ENCODE measurements at places on chromosomes 2 and 18.

GRCh38 chr2:12710301-12710700 lies 6.4 kb upstream of the TRIB2 start:
- no peak for DNase-seq

GRCh38 chr18:34342960-34343359 lies 118.2 kb upstream of the NOL4 start:
- no peak for DNase-seq

GRCh38 chr2:95345081-95345562 lies 48.0 kb downstream of the KCNIP3 start:
- no peak for DNase-seq

DNA sequence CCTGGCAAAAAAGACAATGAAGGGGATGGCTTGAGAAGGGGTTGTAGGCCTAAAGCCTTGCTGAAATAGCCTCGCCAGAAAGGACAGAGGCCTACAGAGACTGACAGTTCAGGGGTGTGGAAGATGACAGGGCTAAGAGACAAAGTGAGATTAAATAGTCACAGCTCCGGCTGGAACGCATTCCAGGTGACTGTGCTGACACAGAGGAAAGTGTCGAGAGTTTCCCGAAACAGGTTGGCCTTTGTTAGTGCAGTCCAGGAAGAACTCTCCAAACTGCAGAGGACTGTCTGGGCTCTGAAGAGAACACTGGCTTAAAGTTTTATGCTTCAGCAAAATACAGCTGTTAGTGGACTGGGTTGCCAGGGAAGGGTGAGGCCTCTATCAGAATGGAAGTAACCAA lies 52.8 kb downstream of the METTL4 start:
- DNase-seq = no peak

GRCh38 chr18:63763831-63764600 lies 11.2 kb upstream of the SERPINB7 start:
- DNase-seq = no peak

DNA sequence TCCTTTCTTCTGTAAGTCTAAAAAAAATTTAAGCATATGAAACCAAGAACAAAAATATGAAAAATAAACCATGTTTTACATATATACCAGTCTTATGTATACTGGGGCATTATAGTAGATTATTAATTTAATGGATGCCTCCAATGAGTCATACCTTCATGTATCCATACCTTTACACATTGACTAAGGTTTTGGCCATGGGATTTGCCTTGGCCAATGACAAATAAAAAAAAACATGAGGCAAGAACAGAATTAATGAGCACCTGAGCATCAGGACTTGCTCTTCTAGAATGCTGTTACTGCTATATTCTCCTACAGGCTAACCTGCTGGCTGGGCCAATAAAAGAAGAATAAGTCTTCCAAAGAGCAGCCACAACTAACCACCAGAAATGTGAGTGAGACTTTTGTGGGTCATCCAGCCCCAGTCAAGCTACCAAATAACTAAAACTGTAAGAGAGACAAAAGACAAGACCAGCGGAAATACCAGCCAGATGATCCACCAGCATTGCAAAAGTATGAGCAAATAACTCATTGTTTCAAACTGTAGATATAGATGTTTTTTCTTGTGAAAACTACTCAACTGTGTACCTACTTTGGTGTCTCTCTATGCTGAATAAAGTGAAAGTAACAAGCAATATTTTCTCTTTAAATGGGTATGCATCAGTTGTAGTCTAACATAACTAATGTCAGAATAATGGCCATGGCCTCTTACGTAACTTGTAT lies 749.6 kb upstream of the VRK2 start:
- no peak for DNase-seq

DNA sequence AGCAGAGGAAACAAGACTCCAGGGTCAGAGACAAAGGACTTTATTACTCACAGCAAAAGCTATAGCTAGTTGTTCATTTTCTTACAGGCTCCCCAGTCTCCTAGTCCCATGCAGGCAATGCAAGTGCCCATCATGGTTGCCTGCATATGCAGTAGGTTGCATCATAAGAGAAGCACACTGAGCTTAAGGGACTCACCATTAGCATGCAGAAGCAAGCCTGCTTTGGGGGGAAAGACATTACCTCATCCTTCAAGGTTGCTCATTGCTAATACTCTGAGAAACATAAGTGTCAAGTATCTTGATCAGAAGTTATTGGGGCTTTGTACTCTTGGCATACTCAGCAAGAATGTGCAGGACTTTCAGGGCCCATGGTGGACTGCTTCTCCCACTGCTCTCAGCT lies 114.6 kb upstream of the CCDC68 start:
- DNase-seq = no peak

- no peak for DNase-seq
Observed at GRCh38 chr2:232309592-232309991, 69.0 kb upstream of the ALPP start.

GRCh38 chr2:126950504-126950903 lies 51.8 kb downstream of the TEX51 start:
- DNase-seq = peak; percentile 36

- no peak for DNase-seq
Observed at GRCh38 chr2:658426-658825, 18.8 kb downstream of the TMEM18 start.

DNA sequence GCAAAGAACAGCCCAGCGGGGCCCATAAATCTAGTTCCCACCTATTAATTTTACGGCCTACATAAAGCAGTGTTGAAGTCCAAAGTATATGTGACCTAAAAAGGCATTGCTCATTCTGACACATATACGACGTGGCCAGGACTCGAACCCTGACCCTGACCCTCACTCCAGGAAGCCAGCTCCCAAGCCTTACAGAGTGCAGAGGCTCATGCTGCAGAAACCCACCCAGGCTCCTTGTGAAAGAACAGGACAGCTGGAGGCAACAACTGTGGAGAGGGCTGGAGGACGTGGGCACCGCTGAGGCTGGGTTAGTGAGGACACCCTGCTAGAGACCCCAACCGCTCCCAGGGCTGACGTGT lies 221.6 kb downstream of the CYP26B1 start:
- DNase-seq = no peak

DNA sequence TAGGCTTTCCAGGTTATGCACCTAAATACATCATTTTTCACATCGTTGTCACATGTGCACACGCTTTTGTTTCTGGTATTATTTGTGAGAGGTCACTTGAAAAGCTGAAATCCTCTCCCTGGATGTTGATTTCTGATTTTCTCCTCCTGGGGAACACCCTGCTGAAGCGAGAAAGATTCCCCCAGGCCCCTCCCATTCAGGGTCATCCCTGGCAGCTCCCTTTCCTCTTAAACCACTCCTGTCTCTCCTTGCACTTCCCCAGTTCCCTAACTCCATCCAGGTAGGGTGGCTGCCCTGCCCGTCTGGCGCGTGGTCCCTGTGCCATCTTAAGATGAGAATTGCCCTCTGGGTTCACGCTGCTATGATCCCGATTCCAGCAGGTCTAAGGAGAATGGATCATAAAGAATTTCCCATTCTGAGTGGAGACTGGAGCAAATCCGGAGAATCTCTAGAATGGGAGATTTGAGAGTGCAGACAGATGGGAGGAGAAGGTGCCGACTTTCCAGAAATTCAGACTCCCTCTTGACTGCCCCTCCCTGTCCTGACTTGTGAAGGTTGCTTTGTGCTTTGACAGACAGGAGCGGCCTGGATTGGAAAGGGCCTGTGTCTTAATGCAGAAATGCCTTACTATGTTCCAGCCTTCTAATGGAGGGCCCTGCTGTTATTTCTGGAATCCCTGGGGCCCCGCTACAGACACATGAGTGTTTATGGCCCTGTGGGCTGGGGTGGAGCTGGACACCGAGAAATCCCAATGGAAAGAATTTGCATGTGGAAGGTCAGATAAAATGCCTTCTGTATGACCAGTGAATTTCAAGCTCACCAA lies 1.3 kb upstream of the YWHAQ start:
- no peak for DNase-seq

GRCh38 chr18:45276878-45277277 lies 338.4 kb upstream of the SLC14A2 start:
- no peak for DNase-seq

- no peak for DNase-seq
Observed at GRCh38 chr2:187435756-187436155, 12.3 kb downstream of the CALCRL start.

GRCh38 chr2:146437712-146438111 lies 1407.1 kb upstream of the ACVR2A start:
- DNase-seq = no peak

DNA sequence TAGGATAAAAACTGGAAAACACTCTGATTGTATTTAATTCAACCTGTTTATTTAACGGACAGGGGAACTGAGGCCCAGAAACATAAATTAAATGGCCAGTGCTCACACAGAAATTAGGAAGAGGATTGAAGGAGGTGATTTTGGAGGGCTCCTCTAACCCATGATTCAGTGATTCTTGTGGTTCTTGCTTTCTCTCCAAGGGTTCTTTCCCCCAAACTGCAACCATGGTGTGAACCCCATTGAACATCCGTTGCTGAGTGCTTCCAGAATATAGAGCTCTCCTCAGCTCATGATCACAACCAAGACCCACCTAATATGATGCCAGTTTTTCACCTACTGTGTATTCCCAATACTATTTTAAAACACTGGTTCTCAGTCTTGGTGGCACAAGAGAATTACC lies 41.4 kb downstream of the BMP10 start:
- DNase-seq = no peak

- DNase-seq = peak; percentile 39
Observed at GRCh38 chr2:144660518-144661316, 140.8 kb upstream of the ZEB2 start.

GRCh38 chr2:80311304-80311703 lies 6.8 kb upstream of the LRRTM1 start:
- DNase-seq = no peak

DNA sequence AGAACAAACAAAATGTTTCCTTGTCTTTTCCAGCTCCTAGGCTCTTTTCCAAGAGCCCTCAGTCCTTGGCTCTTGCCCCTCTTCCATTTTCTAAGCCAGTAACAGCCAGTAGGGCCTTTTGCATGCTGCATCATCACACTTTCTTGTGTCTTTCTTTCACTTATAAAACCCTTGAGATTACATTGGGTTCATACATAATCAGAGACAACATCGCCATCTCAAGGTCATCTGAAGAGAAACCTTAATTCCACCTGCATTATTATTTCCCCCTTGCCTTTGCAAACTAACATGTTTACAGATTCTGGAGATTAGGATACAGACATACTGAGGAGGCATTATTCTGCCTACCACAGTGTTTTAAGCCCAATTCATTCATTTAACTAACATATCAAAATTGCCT lies 697.3 kb downstream of the TRIB2 start:
- peak; percentile 52 for DNase-seq

DNA sequence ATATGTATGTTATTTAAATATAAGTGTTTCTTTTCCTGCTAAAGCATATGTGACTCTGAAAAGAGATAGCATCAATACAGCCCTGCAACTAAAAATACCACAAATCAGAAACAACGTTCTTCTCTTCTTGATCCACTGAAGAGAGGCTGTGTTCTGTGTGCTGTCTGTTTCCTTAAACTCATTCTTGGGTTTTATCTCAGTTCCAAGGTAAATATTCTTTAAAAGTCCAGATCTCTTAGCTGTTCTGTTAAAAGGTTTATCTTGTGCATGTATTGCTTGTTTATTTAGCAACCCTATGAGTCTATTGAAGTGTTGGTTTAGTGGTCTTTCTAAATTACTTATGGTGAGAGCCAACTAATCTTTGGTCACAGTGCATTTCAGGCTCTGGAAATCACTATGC lies 173.3 kb upstream of the NT5C1B start:
- no peak for DNase-seq

DNA sequence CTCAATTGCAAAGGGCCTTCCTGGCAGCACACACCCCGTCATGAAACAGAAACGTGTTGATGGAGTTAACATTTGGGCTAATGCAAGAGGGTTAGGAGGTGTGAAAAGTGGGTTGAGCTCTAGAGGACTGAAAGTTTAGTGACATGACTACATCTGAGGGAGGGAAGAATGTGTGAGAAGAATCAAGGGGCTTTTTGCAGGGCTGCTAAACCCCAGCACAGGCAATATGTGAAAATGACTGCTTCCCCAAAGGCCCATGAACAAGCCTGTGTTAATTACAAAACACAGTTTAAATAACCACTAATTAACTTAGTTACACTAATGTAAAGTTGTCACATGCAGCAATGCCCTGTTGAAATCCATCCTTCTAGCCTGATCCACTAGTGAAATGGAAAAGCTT lies 63.4 kb upstream of the PEX13 start:
- DNase-seq = no peak

DNA sequence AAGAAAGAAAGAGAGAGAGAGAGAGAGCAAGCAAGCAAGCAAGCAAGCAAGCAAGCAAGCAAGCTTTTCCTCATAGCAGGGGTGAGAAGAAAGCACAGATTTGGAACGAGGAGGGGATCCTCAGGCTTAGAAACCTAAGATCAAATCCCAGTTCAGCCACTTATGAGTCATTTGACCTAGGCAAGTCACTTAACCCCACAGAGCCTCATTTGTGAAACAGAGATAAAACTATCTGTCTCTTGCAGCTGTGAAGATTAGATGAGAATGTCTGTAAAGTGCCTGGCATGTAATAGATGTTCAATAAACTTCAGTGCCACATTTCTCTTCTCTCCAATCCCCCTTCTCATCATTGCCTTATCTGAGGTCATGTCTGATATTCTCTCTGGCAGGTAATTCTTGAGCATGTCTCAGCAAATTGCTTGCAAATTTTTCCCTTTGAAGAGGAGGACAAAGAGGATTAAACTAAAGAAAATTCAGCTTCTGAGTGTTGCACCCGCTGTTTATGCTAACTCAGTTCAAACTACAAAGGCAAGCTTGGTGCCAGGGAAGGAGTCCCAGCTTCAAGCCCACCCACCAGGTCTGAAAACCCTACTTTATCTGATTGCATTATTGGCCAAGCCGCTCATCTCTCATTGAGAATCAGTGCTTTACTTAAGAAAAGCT lies 20.3 kb downstream of the ALK start:
- DNase-seq = no peak

GRCh38 chr2:100812573-100812972 lies 7.4 kb upstream of the NPAS2 start:
- peak; percentile 63 for DNase-seq

- DNase-seq = no peak
Observed at GRCh38 chr2:120239488-120240287, 13.0 kb upstream of the RALB start.

Data from NCI-H82 (cell line).